H9 (cell line): ENCODE measurements at places on chromosomes 13 and 19.

DNA sequence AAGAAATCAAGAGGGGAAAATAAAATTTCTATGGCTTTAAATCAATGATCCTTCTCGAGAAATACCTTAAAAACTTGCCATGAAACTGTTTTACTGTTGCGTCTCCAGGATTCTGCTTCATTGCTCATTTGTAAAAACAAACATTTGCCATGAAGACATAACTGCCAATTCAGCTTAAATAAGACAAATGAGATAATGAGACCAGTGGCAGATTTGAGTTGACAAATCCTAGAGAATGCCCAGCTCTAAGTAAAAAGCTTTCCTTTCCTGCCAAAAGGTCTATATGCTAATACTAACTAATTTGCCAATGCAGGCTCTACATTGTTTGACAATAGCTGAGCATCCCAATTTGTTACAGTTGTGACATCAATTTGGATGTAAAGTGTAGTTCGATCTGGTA lies 400.5 kb upstream of the PCDH9 start:
- H3K4me3 ChIP-seq, result no peak overlapping the region
- no peaks in the 10 kb centered on the region for H3K36me3 ChIP-seq
- H3K27me3 ChIP-seq, result no peaks in the 10 kb centered on the region
- no peak for DNase-seq
- H3K27ac ChIP-seq, result no peak overlapping the region
- no peaks in the 10 kb centered on the region; the same call in 1 of the 2 replicates for H3K4me1 ChIP-seq

DNA sequence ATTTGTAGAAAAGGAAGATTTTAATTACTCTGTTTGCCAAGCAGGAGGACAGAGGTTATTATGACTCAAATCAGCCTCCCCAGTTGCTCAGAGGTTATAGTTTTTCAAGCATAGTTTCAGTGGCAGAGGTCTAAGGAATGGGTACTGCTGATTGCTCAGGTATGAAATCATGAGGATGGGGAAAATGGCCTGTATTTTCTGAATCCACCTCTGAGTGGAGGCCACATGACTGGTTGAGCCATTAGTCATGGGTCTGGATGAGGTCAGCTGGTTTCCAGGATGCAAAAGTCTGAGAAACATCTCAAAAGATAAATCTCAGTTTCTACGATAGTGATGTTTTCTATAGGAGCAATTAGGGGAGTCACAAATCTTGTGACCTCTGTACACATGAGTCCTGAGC lies 62.8 kb upstream of the CEACAM8 start:
- no peak for DNase-seq
- no peak overlapping the region for H3K4me3 ChIP-seq
- H3K27me3 ChIP-seq, result no peaks in the 10 kb centered on the region
- no peaks in the 10 kb centered on the region for H3K4me1 ChIP-seq
- peaks cover 31% of the 10 kb centered on the region for H3K36me3 ChIP-seq

GRCh38 chr13:53138376-53139036 lies 109.9 kb downstream of the OLFM4 start:
- no peak for DNase-seq
- H3K27me3 ChIP-seq, result no peaks in the 10 kb centered on the region
- H3K36me3 ChIP-seq, result no peaks in the 10 kb centered on the region
- H3K4me3 ChIP-seq, result no peak overlapping the region
- peaks cover 2% of the 10 kb centered on the region; the same call in 1 of the 2 replicates for H3K4me1 ChIP-seq

DNA sequence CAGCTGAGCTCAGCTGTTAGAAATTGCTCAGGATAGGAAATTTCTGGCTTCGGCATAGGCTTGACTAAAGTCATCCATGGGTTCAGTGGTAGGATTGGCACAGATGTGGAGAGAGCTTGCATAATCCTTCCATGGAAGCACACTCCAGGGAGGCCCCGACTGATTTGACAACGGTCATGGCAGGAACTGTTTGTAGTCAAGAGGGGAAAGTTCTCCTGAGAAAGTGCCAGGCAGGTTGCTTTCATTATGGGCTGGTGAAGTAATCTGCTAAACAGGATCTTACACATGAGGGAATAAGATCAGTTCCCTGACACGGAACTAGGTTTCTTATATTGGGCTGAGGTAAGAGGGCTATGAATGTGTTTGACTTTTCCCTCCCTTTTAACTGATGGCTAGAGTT lies 120.1 kb downstream of the RGCC start:
- no peak overlapping the region for H3K27ac ChIP-seq
- no peaks in the 10 kb centered on the region for H3K27me3 ChIP-seq
- H3K4me1 ChIP-seq, result no peaks in the 10 kb centered on the region

GRCh38 chr19:13069415-13070359 lies 33.0 kb downstream of the LYL1 start:
- H3K27me3 ChIP-seq, result no peaks in the 10 kb centered on the region; the same call in 1 of the 2 replicates
- no peak overlapping the region for H3K4me3 ChIP-seq
- DNase-seq, result no peak

GRCh38 chr19:4068047-4068966 lies 1.6 kb upstream of the ZBTB7A start:
- H3K4me1 ChIP-seq, result no peaks in the 10 kb centered on the region
- H3K36me3 ChIP-seq, result no peaks in the 10 kb centered on the region
- DNase-seq, result no peak
